ENCODE measurements at places on chromosomes 5 and 9.

GRCh38 chr9:86082870-86083269 lies 16.5 kb downstream of the GOLM1 start:
- DNase-seq, result no peak
- H3K27me3 ChIP-seq, result no peaks in the 10 kb centered on the region
- H3K4me3 ChIP-seq, result no peak overlapping the region

DNA sequence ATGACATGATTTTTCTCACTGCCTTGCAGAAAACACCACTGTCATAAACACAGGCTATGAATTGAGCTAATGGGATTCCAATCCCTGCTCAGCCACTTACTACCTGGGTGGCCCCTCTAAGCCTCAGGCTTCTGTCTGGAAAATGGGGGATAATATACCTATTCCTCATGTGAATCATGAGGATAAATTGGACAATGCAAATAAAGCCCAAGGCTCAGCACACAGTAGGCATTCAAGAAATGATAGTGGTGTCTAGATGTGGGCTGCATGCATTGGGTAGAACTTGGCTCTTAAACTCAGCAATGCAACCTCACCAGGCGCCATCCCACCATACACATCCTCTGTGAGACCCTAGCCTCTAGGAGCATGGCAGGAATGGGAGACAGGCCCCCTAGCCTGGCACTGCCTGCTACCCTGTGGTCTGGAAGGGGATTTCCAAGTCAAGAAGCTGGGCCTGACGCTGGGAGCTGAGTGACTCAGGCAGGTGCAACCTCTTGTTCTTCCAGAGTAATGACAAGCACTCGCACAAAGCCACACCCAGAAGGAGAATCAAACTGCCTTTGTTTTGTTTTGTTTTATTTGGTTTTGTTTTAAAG lies 2.3 kb upstream of the TNIP1 start:
- H3K4me3 ChIP-seq, result no peak overlapping the region
- peaks cover 11% of the 10 kb centered on the region for H3K36me3 ChIP-seq
- H3K27me3 ChIP-seq, result no peaks in the 10 kb centered on the region
- no peak for DNase-seq
- peaks cover 40% of the 10 kb centered on the region for H3K4me1 ChIP-seq
- H3K27ac ChIP-seq, result no peak overlapping the region

GRCh38 chr5:53095217-53095616 lies 14.3 kb downstream of the MOCS2 start:
- DNase-seq, result no peak
- peaks cover 46% of the 10 kb centered on the region for H3K36me3 ChIP-seq
- no peaks in the 10 kb centered on the region for H3K27me3 ChIP-seq
- no peak overlapping the region for H3K27ac ChIP-seq
- no peak overlapping the region for H3K4me3 ChIP-seq

DNA sequence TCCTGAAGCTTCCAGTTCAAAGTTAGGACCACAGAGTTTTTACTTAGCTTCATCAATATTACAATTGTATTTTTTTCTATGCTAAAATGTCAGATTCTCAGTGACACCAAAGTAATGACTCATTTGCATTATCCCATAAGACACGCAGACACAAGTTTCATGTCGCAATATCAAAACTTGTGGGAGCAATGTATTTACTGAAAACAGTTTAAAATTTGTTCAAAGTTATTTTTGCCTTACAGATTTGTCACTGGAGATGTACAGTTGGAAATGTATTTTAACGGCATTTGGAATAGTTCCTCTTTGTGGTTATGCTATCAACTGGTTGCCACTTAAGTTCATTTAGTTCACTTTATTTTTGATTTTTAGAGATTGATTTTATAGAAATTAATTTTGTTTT lies 36.2 kb upstream of the DAP start:
- H3K4me3 ChIP-seq, result no peak overlapping the region
- H3K27me3 ChIP-seq, result peaks cover 10% of the 10 kb centered on the region
- no peak overlapping the region for H3K27ac ChIP-seq
- no peaks in the 10 kb centered on the region for H3K36me3 ChIP-seq
- no peak for DNase-seq
- no peaks in the 10 kb centered on the region for H3K4me1 ChIP-seq

GRCh38 chr9:101235105-101235866 lies 149.5 kb downstream of the BAAT start:
- no peaks in the 10 kb centered on the region for H3K27me3 ChIP-seq
- DNase-seq, result no peak
- no peaks in the 10 kb centered on the region for H3K36me3 ChIP-seq
- H3K4me1 ChIP-seq, result no peaks in the 10 kb centered on the region
- no peak overlapping the region for H3K27ac ChIP-seq

All from DND-41 (cell line).